ENCODE measurements at places on chromosomes 2 and 18.

- DNase-seq = no peak
These were observed 78.0 kb downstream of the MARCHF4 start for GRCh38 chr2:216294305-216294704.

DNA sequence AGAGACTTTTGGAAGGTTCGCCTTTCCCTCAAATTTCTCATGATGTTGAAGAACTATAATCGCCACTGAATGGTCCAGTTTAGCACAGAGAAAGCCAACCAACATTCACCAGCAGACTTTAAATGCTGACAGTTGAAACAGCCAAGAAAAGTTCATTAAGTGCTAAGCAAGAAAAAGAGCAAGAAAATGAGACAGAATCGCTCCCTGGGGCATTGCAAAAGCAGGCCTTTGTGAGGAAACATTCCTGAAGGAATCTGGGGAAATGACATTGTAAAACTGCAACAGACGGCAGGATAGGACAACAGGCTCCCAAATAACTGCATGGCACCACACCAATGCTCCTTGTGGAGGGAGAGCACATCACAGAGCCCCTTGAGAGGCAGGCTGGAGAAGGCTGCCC is 269.3 kb upstream of the ID2 start:
- DNase-seq = no peak

- DNase-seq = no peak
These were observed 12.8 kb upstream of the ALPP start for GRCh38 chr2:232365621-232366321.

GRCh38 chr18:73688161-73688560 is 459.5 kb downstream of the FBXO15 start:
- DNase-seq = no peak

DNA sequence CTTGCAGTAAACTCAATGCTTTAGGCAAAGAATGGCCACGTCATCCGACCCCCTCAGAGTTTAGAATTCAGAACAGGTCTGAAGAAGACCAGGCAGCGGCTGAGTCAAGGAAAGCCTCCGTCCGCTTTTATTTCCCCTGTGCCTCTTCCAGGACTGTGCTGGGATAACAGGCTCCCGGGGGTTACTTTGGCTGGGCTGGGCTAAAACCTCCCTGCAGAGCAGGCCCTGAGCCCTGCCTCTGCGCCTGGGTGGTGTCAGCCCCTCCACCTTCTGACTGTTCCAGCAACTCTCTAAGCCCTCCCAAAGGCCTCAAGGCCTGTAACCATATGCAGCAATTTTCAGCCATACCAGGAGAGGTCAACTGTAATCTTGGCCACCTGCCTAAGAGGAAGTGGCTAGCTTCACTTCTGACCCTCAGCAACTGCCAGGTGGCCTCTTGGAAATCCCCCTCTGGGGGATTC is 166.5 kb downstream of the RPIA start:
- DNase-seq = no peak

DNA sequence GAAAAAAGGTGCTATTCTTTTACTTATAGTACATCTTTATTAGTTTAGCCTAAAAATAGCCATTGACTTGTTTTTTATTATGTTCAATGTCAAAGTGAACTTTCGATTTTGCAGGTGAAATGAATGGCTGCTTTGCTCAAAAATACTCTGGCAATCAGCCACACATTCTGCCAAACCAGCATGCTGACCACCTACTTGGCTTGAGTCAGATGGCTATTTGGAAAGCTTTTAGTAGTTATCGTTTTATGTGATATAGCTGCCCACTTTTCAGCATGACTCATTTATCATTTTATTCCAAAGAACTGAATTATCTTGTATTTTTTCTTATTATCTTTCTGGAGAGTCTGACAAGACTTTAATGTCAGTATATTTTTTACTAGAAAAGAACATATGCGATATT is 1615.8 kb upstream of the TMEFF2 start:
- no peak for DNase-seq

- DNase-seq = no peak
These were observed 110.9 kb downstream of the MTCL1 start for GRCh38 chr18:8816220-8816619.

- DNase-seq = no peak
These were observed 1.5 kb upstream of the RAB6D start for GRCh38 chr2:131365452-131365851.

DNA sequence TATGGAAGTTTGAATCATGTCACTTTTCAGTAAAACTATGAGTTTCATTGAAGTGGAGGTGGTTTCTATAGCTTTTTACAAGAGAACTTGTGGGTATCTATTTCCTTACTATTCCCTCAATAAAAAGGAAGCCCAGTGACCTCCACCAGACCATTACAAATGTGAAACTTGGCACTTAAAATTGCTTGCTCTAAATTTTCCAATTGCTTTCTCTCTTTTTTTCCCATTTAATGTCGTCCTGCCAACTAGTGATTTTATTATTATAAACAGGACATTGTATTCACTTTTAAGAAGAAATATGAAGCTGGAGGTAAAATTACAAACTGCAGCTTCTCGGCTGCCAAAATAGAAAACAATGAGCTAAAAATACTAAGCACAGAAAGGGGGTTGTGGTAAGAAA is 208.2 kb upstream of the ALPP start:
- no peak for DNase-seq

DNA sequence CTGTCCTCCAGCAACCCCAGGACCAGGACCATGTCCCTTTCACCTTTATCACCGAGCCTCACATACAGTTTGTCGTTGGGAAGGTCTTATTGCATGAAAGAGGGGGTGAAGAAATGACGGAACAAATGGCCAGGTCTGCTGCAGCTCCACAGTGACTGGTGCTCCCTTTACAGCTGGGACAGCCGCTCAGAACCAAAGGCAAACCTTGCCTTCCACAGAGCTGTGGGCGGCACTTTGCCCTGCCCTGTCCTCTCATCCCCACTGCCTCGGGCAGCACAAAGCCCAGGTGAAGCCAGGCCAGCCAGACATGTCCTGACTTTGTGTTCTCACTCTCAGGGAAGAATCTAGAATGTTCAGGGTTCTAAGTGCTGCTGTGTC is 961 bp downstream of the GPR55 start:
- DNase-seq = no peak
